ENCODE measurements at places on chromosomes 7 and 10.

DNA sequence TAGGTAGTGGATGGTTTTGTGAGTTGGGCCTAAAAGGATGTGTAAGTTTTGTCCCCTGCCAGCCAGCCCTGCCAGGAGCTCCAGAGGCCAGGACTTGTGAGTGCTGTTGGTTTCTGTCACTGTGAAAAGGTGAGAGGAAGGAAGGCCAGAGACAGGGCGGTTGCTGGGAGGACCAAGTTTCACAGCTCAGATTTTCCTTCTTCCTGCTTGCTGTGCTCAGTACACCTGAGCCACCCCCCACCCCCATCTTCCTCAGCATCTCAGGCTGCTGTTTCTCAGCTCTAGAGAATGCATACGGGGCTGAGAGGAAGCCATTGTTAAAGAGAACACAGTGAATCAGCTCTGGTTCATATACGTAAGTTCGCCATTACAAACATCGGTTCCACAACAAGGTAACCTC, 139.9 kb downstream of the BUB3 start:
- no peak for DNase-seq

- no peak for DNase-seq
Measured at GRCh38 chr10:9834434-9834833, 1183.2 kb upstream of the CELF2 start.

- no peak for DNase-seq
Measured at GRCh38 chr10:3110782-3111620, 43.7 kb downstream of the PFKP start.

GRCh38 chr7:157628456-157628855, 291.7 kb downstream of the DNAJB6 start:
- no peak for DNase-seq

DNA sequence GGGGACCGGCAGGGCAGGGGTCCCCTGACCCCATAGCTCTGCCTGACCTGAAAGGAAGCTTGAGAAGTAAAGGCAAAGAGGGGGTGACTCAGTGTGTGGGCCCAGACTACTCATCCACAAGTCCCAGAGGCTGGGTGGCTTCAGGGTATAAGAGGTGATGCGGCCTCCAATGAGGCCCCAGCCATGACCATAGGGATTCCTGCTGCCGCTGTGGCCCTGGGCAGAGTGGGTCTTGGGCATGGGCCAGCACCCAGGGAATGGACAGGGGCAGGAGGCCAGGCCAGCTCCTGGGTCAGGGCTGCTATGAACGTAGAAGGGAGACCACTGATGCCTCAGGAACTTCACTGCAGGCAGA, 64.4 kb upstream of the EBF3 start:
- DNase-seq, result no peak

- no peak for DNase-seq
Measured at GRCh38 chr10:44864051-44864450, 47.1 kb upstream of the TMEM72 start.

DNA sequence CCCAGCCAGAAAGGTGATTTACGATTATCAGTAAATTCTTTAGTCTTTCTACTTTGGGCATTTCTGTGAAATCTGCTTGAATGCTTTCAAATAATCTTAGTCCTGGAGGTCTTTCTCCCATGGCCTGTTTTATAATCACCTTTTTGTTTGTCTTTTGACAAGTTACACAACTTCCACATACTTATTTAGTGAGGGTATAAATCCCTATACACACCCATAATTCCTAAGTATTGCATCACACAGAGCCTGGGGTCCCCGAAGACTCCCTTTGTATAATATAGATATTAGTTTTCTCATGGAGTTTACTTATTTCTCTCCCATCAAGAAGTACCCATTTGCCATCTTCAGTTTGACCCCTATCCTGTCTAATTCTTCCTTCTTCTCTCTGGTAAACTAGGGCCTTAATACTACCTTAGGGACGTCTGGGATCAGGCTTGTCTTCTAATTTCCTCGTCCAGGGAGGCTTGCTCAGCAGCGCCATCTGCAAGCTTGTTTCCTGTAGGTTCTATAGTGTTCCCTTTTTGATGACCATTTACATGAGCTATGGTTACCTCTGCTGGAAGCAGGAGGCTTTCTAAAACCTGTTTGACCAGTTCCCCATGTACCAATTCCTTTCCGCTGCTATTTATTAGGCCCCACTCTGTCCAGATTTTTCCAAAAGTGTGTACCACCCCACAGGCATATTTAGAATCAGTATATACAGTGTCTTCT, 8.1 kb downstream of the DNAH11 start:
- DNase-seq, result no peak

DNA sequence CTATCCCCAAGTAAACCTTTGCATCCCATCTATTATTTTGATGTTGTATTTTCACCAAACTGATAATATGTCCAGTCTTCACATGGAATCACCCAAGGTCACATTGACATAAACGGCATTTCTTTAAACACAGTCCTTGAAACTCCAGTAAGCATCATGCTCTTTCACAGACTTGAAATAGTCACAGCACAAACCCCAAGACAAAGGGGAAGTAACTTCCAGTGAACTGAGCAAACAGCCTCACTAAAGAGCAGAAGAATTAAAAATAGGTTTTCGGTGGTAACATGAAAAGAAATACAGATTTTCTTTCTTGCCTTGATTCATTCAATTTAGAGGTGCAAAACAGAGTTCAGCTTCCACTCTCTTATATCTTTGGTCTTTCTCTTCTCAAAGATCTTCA, 253.7 kb downstream of the SFMBT2 start:
- peak; percentile 43 for DNase-seq

- DNase-seq, result no peak
Measured at GRCh38 chr7:12540850-12541249, 29.7 kb upstream of the SCIN start.

DNA sequence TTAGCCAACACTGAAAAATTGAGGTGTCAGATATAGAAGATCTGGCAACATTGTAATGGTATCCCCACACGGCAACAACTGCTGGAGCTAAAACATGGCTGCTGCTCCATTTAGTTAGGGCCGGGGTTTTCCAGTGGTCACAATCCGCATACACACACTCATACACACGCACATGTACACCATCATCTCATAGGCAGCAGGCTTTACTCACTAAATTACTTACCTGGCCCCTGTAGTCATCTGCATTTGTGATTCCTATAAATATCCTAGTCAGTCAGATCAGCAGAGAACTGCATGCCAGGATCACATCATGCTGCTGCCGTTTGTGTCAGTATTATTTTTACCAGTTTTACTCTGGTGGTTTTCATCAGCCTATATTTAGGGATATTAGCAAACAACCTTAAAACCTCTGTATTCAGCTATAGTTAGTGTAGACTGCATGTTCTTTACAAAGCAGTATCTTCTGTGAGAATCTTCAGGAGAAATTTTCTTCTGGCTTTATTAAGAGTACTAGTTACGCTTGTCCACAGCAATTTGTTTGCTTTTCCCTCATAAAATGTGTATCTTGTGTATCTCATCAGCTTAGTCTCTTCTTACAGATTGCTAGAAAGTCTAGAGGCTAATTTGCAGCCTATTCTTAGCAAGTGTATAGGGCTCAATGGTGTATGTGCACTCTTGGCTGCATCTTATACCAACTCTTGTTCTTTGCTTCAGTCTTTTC, 38.3 kb upstream of the PTPN12 start:
- DNase-seq, result no peak

GRCh38 chr7:65978891-65979582, 3.0 kb downstream of the GUSB start:
- DNase-seq, result peak; percentile 45

- no peak for DNase-seq
Measured at GRCh38 chr10:11191190-11191589, 173.5 kb downstream of the CELF2 start.

DNA sequence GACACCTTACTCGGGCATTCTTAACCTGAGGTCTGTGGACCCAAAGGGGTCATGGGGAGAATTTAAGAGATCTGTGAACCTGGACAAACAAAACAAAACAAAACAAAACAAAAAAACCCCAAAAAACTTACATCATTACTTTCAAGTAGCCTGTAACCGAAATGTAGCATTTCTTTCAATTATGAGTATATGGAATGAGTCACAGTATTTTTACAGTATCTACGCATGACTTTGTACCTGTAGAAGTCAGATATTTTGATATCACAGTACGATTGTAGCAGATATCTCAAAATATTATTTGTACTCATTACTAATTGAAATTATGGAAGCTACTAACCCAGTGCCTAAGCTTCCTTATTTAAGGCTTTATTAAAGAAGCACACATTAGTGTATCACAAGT, 210.2 kb downstream of the JAZF1 start:
- no peak for DNase-seq

DNA sequence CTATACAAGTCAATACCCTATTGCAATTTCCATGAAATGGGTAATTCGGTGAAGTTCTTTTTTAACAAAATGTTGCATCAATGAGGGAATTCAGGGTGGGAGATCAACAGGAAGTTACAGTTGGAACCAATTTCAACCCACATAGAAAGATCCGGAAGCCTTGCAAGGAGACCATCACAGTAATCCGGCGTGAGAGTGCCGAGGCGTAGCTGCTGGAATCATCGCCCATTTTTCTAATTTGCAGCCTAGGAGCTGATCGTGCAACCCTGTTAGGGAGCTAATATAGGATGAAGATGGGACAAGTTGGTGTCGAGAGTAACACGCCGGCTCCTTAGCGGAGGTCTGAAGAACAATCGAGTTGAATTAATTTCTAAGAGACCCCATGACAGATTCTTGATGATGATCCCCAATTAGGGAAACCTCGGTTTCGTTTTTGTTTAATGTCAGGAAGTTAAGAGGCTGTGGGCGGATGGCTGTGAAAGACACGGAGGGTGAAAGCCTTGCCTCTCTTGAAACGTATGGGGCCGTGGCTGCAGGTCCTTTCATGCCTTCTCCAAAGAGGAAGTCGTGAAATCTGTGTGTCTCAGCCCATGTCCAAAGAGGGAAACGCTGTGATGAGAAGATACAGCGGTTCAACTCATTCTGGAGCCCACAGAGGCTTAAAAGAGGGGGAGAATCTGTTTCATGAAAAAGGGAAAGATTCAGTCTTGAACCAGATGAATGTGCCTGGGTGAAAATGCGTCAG, 51.2 kb upstream of the CARD11 start:
- DNase-seq, result peak; percentile 85

DNA sequence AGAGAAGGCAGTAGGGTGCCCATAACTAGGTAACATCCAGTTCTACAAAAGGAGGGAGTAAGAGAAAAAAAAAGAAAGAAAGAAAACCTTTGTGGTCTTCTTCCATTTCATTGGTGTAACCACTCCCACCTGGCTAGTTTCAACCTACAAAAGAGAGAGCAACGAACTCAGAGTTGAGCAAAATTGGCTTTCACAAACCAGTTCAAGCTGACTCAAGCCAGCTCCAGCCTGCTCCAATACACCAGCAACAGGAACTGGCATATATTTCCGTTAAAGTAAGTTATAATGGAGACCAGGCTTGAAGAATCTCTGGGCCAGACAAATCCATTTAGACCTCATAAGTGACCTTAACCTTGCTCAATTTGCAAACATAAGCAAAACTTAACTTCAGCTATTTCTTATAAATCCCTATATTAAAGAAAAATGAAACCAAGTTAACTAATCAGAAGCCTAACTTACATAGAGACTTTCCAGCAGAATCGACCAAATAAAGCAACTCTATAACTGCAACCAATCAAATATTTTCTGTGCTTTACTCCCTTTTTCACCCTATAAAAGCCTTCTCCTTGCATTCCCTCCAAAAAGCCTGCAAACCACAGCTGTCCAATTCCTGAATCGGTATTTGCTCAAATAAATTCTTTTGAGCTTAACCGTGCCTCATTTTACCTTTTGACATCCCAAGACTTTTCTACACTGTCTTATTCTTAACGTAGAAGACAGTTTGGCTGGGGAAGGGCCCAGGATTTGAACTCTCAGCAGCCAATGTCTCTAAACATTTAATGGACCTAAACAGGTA, 10.1 kb downstream of the ANKRD22 start:
- no peak for DNase-seq

DNA sequence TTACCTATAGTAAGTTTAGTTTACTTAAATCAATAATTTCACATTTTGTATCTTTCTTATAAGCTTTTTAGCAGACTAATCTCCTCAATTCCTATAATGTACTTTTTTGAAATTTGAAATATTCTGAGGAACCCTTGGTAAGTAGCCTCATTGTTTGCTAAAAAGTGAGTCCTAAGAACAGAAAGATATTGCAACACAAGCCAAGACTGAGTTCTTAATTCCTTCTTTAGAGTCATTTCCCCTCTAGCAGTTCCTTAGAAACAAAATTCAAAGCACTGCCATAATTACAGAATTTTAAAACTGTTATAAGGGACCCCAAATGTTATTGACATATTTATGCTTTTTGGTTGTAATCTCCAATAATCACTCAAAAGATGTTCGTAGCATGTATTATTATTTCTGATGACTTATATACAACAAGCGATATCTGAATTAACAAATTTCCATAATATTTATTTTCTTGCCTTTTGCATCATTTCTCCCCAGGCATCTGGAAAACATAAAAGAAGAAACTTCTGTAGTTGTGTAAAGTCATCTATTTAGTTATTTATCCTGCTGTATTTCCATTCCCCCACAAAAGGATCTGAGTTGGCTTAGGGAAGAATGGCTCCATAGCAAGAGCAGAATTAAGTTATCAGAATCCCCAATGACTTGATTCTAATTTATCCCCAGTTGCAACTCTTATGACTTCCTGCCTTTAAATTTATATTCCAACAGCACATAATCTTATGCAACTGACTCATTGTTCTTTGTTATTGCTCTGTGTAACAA, 67.8 kb downstream of the TMEM26 start:
- DNase-seq, result peak; percentile 53

DNA sequence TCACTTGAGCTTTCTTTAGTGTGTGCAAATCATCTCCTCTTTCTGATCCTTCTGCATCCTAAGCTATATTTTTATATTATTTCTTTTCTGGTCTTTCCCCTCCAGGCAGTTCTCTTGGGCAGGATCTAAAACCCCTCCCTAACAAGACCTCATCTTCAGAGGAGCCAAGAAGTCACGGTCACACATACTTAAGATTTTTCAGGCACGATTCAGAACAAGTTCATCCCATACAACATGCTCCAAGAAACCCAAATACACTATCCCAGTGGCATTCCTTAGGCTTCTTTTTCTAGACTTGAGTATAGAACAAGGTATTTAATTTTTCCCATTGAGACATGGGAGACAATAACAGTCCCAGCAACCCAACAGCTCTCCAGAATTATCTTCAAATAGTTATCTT, 1251.5 kb downstream of the DNAJB9 start:
- DNase-seq, result no peak

DNA sequence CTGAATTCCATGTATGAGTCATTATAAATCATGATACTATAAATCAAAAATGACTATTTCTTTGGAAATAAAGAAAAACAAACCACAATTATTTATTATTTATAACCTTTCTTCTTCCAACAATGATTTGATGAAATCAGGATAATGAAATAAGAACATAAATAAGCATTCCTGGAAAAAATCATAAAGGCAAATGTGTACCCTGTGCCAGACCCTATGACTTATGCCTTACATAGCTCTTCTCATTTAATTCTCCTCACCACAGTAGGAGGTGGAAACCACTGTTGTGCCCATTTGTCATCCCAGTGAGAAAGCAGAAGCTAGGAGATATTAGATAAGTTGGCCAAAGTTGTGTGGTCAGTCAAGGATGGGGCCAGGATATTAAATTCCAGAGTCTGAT, 255.1 kb downstream of the DOCK4 start:
- DNase-seq, result peak; percentile 12

All from suppressor macrophage treated with lipopolysaccharide for 4 hours (primary cell).